ENCODE measurements at places on chromosomes 3 and 15.

GRCh38 chr3:119145500-119146167 lies at the start of gene TEX55:
Gene TEX55 (plus strand): TSS chr3:119146165. CDS start chr3:119146190, 25 bp downstream.
- no peak for DNase-seq

DNA sequence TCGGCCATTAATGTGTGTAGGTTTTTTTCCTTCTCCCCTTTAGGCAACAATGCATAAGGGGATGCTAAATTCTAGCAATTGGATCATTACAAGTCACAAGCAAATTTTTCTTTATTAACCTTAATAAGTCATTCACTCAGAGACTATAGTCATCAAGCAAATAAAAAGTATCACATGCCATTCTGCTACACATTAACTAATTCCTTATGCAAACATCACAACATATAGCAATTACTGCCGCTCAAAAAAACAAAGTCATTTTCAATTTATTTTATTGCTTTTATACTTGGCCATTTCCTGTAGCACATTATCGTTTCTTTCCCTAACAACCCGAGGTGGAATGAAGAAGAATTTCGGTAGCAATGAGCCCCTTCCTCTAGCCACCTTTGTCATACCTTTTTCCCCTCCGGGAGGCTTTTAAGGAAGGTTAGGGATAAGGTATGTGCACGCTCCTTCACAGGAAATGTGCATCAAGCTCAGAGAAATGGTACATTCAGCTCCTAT lies 421.2 kb downstream of the TIGIT start:
- DNase-seq, result no peak

- DNase-seq, result no peak
These were observed 50.7 kb downstream of the ADAMTS17 start for GRCh38 chr15:100291106-100291505.

DNA sequence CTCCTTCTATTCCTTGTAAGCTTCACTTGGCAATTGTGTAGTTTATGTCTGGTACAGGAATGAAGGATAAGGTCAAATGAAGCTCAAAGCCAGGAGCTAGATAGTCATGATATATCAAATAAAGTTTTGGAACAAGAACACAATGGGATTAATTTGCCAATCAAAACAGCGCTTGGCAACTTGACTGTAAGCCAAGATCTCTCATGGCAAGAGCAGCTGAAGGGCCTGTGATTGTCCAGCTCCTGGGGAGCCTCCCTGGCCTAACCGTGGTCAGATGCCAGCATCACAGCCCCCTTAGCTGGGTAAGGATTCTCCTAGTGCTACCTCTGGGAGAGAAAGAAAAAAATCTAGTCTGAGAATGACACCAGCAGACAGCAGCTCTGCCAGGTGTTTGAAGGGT lies 97.2 kb downstream of the LIPC start:
- DNase-seq, result no peak

DNA sequence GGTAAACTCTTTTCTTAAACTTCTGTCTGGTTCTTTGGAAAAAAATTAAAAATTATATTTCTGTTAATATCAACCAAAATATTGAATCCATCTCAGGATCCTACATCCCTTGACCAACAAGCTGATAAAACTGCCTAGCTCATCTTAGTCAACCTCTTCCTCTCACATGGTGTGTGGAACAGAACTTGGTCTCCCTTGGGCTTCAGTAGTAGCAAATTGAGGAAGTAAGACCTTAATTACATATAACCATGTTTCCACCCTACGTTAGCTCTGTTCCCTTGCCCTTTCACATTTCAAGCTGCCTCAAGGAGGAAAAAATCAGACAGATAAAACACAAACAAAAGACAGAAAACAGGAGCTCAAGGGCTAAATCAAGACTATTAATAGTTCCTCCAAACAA lies 116.4 kb downstream of the GREM1 start:
- DNase-seq, result no peak

DNA sequence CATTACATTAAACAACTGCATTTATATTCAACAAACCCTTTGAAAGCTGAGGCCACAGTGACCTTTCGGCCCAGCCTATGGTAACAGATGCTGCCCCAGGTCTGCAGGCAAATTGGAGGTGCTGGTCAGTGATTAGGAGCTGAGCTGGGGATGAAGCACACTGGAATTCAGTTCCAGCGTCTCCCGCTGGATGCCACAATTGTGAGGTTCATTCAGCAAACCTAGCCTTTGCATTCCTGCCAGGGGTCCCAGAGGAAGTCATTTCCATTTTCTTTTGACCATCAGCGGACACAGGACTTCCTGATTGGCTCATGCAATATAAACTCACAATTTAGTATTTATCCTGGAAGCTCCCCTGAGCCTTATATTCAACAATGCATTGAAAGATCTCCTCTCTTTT lies 89.5 kb downstream of the IL20RB start:
- no peak for DNase-seq

- DNase-seq, result no peak
These were observed 273.2 kb upstream of the TOPAZ1 start for GRCh38 chr3:43968465-43968864.

DNA sequence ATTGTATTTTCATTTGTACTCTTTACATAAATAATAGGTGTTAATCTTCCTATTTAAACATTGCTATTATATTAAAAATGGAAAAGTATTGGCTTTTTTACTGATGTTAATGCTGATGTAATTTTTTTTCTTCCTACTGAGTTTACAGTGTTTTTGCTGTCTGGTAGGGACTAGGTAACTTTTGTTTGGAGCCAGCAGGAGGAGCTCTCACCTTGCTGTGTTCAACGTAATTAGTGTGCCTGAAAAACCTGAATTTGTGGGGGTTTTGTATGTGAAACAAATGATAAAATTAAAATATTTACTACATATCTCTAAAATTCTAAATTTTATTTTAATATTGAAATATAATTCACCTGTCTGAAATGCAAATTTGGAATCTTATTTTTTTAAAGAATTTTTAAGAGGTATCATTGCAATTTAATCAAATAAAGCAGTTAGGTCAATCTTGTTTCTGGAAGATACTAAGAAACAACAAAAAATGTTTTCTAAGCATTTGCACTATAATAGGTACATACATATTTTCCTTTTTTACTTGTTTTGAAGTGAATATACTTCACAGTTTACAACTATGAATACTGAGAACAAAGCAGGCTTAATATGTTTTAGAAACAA lies 48.8 kb downstream of the EPHA6 start:
- DNase-seq, result peak; percentile 59

- DNase-seq, result no peak
These were observed 33.7 kb downstream of the FLNB start for GRCh38 chr3:58041826-58042324.

GRCh38 chr3:12258911-12259310 lies 30.0 kb upstream of the PPARG start:
- no peak for DNase-seq

GRCh38 chr3:127061641-127062040 lies 78.7 kb downstream of the PLXNA1 start:
- DNase-seq, result no peak

GRCh38 chr3:161038725-161039124 lies 66.4 kb downstream of the B3GALNT1 start:
- no peak for DNase-seq

DNA sequence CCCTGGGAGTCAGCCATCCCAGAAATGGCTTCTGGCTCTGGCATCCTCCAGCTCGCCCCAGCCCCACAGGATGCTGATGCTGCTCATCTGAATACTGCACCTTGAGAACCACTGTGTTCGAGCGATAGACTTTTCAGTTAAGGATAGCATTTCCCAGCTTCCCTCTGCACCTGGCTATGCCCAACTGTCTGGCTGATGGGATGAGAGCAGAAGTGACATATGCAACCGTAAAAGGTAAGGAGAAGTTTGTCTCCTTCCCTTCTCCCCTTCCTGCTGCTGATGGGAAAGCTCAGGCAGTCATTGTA lies 9.7 kb upstream of the HHATL start:
- DNase-seq, result no peak

DNA sequence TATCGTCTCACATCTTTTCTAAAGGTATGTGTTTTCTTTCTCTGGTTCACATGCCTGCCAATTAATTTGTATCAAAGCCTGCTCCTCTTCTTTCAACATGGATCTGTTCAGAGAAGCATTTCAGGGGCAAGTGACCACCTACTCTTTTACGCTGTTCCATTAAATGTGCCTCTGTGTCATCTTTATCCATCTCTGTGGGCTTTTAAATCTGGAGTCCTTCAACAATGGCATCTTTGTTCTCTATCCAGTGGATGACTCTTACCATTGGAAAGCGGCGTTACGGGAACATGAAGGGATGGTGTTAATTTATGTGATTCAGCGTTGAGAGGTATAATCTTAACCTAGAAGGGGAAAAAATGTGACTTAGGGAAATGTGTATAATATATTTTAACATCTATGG lies 92.7 kb upstream of the CFAP20DC start:
- DNase-seq, result no peak

- DNase-seq, result no peak
These were observed 33.3 kb downstream of the FAM3D start for GRCh38 chr3:58633157-58633865.

GRCh38 chr3:178663201-178663934 lies 127.1 kb downstream of the KCNMB2 start:
- DNase-seq, result no peak

DNA sequence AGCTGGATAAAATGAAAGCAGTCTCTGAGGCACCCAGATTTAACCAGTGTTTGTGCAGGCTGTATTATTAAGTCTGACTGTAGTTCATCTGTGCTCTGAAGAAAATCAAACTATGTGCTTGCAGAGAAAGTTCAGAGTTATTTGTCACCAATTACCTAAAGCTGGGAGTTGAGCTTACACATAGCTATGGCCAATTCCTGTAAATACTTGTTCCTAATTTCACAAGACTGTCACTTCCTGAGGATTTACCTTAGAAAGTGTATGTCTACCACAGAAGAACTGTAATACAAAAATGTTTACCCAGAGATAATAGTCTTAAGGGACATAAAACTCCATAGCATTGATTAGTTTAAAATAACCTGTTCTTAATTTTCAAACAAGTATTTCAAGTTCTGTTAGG lies 628.4 kb upstream of the TGFBR2 start:
- no peak for DNase-seq

- DNase-seq, result no peak
These were observed 42.8 kb upstream of the ROBO1 start for GRCh38 chr3:79810581-79810980.

GRCh38 chr3:55272031-55272645 lies 215.0 kb downstream of the WNT5A start:
- no peak for DNase-seq

- DNase-seq, result peak; percentile 64
These were observed 25.3 kb downstream of the LPP start for GRCh38 chr3:188179006-188179966.

DNA sequence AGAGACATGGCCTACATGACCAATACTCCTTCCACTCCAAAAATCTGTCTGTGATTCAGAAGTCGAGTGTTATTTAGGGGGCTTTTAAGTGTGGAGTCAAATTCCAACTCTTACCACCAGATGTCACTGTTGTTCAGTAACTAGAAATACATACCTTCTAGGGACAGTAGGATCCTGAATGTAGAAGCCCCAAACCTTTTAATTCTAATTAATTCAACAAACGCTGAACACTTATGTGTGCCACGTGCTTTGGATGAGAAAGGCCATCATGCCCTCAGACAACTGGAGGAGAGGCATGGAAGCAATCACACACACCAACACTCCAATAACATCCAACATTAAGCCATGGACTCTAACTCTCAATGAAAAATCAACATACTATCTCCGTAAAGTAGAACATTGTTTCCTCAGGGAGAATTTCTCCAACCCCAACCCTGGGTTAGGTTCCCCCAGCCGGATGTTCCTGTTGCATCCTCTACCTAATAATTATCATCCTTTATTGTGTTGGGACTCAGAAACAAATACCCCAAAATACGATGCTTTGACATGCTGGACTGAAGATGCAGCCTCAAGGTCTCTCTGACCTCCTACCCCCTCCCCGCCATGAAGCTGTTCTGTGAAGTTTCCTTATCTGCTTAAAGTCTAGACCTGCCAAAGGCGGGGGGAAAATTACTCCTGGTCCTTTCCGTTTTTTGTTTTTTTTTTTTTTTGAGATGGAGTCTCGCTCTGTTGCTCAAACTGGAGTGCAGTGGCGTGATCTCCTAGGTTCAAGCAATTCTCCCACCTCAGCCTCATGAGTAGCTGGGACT lies 8.0 kb upstream of the CCDC13 start:
- DNase-seq, result no peak

GRCh38 chr15:27222479-27222878 lies 251.5 kb downstream of the GABRG3 start:
- DNase-seq, result no peak

- peak; percentile 80 for DNase-seq
These were observed 627.0 kb upstream of the TBL1XR1 start for GRCh38 chr3:177824190-177824786.

- no peak for DNase-seq
These were observed 70.4 kb downstream of the CBLB start for GRCh38 chr3:105798381-105798934.

- DNase-seq, result no peak
These were observed 268.4 kb downstream of the IGSF11 start for GRCh38 chr3:118766306-118766669.

DNA sequence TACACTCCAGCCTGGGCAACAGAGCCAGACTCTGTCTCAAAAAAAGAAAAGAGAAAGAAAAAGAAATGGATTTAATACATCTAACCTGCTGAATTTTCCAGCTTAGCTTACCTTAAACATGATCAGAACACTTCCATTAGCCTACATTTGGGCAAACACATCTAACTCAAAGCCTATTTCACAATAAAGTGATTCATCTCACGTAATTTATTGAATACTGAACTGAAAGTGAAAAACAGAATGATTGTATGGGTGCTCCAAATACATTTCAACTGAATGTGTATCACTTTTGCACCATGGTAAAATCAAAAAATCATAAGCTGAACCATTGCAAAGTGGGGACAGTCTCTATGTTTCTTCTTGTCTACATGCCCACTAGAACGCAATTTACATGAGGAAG lies 9.0 kb downstream of the PIK3R4 start:
- no peak for DNase-seq

- DNase-seq, result no peak
These were observed 169.4 kb downstream of the SHQ1 start for GRCh38 chr3:72678867-72679266.

- no peak for DNase-seq
These were observed 450.6 kb upstream of the TBL1XR1 start for GRCh38 chr3:177647876-177648275.

DNA sequence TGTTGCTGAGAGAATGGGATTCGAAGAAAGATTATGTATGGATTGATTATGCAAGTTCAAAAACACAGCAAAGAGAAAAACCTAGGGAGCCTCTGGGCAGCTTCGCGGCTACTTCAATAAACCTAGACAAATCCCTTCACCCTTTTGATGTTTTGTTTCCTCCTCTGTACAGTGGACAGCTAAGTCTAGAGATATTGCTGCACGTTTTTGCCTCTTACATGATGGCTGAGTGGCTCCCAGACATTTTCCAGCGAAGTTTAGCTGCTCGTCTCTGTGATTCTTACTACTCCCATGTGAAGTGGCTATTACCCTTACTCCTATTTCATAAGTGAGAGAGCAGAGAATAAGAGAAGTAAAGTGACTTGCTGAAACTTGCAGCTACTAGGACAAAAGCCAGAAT lies 695.0 kb upstream of the GRM7 start:
- DNase-seq, result no peak

- DNase-seq, result no peak
These were observed 87.7 kb downstream of the MEGF11 start for GRCh38 chr15:66165856-66166255.

GRCh38 chr15:63372753-63373152 lies 8.9 kb downstream of the CA12 start:
- no peak for DNase-seq

- no peak for DNase-seq
These were observed 133.0 kb upstream of the SOX2 start for GRCh38 chr3:181578743-181579142.
